ENCODE measurements at places on chromosomes 7 and 10. TPM values are rescaled to one million over a fixed set of nuclear protein-coding genes. Genes with fewer than 3 reads are reported as not detected.

The MRLN gene
- not detected for total RNA-seq

The SCRN1 gene
- total RNA-seq = 63.3 TPM

The SSC4D gene
- total RNA-seq = 0.48 TPM

The GTF2I gene
- total RNA-seq = 204 TPM

The CALML3 gene
- not detected for total RNA-seq

The CCDC172 gene
- not detected for total RNA-seq

The CCL24 gene
- 0.45 TPM for total RNA-seq

- H3K27me3 ChIP-seq = no peaks in the 10 kb centered on the region
- H3K36me3 ChIP-seq = no peaks in the 10 kb centered on the region
- H3K4me1 ChIP-seq = no peaks in the 10 kb centered on the region
- DNase-seq = no peak
- no peak overlapping the region for H3K27ac ChIP-seq
- H3K4me3 ChIP-seq = no peak overlapping the region
Observed at GRCh38 chr10:15486404-15486803, 115.3 kb upstream of the FAM171A1 start.

DNA sequence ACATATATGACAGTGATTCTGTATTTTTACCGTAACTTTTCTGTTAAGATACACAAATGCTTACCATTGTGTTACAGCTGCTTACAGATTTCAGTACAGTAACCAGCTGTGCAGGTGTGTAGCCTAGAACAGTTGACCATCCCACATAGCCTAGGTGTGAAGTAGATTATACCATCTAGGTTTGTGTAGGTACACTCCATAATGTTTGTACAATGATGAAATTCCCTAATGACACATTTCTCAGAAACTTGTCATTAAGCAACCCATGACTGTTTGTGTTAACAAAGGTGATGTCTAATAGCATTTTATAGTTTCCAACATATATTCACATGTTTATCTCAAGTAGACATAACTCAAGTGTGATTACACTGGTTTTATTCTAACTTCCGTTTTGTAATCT, 218.5 kb downstream of the PLXDC2 start:
- no peak overlapping the region for H3K27ac ChIP-seq
- DNase-seq = no peak
- no peaks in the 10 kb centered on the region for H3K36me3 ChIP-seq
- H3K4me3 ChIP-seq = no peak overlapping the region
- H3K27me3 ChIP-seq = no peaks in the 10 kb centered on the region
- peaks cover 3% of the 10 kb centered on the region for H3K4me1 ChIP-seq

DNA sequence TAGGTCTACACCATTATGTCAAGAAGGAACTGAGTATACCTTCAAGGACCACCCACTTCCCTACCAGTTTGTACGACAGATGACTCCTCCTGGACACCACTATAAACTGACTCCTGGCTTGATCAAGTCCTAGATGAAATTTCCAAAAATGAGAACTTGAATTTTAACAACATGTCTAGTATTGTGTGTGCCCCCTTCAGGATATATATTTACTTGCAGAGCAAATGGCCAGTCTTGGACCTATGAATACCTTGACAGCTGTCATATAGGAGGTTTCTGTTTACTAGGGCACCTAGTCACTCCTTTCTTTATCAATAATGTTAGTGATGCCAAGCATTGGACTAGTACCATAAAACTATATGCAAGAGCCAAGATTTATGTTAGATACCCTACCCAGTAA, 94.1 kb upstream of the TMEM26 start:
- H3K27ac ChIP-seq = no peak overlapping the region
- H3K4me1 ChIP-seq = no peaks in the 10 kb centered on the region
- DNase-seq = no peak
- H3K36me3 ChIP-seq = no peaks in the 10 kb centered on the region
- H3K4me3 ChIP-seq = no peak overlapping the region
- no peaks in the 10 kb centered on the region for H3K27me3 ChIP-seq

DNA sequence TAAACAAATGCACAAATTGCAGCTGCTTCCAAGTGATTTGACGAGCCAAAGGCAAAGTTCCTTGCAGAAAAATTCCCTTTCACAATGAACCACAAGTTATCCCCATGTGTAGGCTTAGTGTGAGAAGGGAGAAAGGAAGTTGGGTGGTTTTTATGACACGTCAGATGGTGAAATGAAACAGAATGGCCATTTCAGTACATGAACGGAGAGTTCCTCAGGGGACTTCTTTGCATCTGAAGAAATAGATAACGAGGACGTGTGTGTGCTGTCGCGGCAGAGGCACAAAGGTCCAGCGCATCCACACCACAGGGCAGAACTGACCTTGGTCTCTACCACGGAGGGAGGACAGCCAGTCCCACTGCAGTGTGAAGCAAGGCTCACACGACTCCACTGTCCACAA, 135.9 kb downstream of the PAXIP1 start:
- no peaks in the 10 kb centered on the region for H3K27me3 ChIP-seq
- H3K4me1 ChIP-seq = no peaks in the 10 kb centered on the region
- DNase-seq = no peak
- H3K4me3 ChIP-seq = no peak overlapping the region
- H3K27ac ChIP-seq = no peak overlapping the region
- no peaks in the 10 kb centered on the region for H3K36me3 ChIP-seq

GRCh38 chr10:62741996-62742395, 62.5 kb upstream of the ADO start:
- H3K4me3 ChIP-seq = no peak overlapping the region
- no peak for DNase-seq
- H3K36me3 ChIP-seq = no peaks in the 10 kb centered on the region
- no peak overlapping the region for H3K27ac ChIP-seq

GRCh38 chr7:90180011-90180585, 25.8 kb downstream of the STEAP1 start:
- no peaks in the 10 kb centered on the region for H3K36me3 ChIP-seq
- no peak for DNase-seq
- no peak overlapping the region for H3K4me3 ChIP-seq
- no peaks in the 10 kb centered on the region for H3K4me1 ChIP-seq
